ENCODE measurements at places on chromosomes 12 and 14.

DNA sequence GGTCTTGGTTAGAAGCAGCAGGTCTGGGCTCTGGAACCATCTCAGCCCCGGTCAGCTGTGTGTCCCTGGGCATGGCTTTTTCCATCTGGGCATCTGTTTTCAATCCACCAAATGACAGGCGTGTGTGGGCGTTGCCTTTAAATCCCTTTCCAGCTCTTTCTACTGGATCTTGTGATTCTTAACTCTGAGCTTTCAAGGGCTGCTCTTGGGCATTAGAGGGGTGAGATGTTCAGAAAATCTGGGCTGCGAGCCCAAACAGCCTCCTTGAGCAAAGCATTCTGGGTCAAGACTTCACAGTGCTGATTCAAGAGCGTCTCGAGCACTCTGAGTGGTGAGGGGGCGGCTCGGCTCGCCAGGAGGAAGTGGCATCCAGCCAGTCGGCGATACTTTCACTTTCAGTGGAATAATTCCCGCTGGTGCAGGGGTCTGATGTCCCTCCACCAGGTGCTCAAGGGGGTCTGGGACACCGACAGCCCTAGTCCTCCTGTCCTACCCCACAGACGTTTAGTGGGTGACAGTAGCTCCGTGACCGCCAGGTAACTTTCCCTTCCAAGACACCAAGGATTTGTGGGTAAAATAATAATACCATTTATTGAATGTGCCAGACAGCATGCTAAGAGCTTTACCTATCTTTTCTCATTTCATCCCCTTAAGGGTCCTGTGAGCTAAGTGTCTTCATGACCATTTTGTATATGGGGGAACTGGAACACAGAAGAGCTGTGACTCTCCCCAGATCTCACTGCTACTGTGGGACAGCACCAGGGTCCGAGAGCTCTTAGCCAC, 114.0 kb downstream of the PLXNC1 start:
- peak; percentile 69 for DNase-seq

GRCh38 chr12:6200256-6201212, at the start of gene CD9:
Gene CD9 (plus strand): TSS chr12:6200400. CDS start chr12:6200500, 100 bp downstream.
- DNase-seq = no peak

DNA sequence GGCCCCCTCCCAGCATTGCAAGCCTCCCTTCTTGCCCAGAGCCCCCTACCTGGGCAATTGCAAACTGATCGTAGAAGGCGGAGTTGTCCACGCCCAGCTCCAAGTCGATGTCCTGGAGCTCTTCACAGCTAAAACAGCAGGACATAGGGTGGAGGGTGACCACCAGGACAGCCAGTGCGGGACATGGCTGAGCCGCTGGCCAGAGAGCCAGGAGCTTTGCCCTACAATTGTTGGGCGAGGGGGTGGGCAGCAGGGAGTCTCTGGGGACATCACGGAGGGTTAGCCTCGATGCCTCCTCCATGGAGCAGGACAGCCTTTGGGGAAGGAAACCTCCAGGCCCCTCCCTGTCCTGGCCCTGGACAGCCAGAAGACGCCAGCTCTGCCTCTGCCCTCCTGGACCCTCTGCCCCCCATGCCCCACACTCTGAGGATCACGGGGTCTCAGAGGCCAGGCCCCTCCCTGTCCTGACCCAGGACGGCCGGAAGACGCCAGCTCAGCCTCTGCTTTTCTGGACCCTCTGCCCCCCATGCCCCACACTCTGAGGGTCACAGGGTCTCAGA, 9.4 kb downstream of the TMEM179 start:
- DNase-seq = no peak

DNA sequence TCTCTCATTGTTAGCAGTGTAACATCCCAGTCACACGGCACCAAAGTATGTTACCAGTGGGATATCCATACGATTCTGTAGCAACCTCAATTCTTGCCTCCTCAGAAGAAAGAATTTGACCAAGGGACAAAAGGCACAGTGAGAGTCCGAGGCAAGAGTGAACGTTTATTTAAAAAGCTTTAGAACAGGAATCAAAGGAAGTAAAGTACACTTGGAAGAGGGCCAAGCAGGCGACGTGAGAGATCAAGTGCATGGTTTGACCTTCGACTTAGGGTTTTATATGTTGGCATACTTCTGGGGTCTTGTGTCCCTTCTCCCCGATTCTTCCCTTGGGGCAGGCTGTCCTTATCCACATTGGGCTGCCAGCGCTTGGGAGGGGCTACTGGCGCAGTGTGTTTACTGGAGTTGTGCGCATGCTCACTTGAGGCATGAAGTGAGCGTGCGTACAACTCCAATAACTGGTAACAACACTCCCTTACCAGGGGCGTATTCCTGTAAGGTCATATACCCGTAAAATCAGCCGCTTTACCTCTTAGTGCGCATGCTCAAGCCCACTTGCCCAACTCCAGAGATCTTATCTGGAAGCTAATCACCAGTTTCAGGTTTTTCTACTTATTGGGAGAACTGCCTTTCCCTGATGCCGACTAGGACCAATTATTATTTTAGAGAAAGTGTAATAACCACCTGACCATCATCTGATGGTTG, 71.7 kb downstream of the FAR2 start:
- DNase-seq = no peak

GRCh38 chr12:52123487-52124186, 44.1 kb downstream of the SMIM41 start:
- DNase-seq = no peak

- peak; percentile 21 for DNase-seq
Measured at GRCh38 chr12:11651785-11652184, 2.3 kb downstream of the ETV6 start.

GRCh38 chr12:3419558-3419957, 71.4 kb upstream of the PRMT8 start:
- no peak for DNase-seq

DNA sequence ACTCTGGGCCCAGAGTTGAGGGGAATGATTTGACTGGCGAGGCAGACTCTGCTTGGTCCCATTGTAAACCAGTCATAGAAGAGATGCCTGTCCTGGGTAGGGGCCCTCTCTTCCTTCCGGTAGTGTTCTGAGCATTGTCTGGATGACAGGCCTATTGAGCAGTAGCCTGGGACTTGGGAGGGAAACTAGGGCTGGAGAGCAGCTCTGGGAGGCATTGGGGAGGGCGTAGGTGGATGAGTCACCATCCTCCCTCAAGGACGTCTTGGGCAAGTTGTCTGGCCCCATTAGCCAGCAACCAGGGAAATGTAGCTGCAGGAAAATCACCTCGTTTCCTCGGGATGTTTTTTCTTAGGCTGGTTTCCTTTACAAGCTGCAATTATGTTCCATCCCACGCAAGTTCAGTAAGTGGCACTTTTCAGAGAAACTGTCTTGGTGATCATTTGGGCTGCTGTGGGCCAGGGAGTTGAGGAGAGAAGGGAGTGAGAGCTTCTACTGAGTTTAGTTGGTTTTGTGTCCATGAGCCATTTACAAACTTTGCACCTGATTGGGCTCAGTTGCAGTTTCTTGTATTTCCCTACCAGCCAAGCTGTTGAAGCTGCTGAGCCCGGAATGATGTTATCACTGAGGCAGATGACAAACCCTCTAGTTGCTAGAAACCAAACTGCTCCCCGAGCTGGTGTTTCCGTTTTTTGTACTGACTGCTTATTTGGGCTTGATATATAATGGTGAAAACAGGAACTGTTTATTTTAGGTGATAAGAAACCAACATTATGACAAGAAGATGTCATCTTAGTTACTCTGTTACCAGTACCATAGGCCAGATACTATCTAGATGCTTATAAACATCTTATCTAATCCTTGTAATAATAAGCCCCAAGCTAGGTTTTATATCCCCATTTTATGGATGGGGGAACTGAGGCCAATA, 147.6 kb downstream of the CHST11 start:
- DNase-seq = peak; percentile 35

GRCh38 chr12:89528434-89528833, 2.6 kb upstream of the POC1B start:
- DNase-seq = no peak

DNA sequence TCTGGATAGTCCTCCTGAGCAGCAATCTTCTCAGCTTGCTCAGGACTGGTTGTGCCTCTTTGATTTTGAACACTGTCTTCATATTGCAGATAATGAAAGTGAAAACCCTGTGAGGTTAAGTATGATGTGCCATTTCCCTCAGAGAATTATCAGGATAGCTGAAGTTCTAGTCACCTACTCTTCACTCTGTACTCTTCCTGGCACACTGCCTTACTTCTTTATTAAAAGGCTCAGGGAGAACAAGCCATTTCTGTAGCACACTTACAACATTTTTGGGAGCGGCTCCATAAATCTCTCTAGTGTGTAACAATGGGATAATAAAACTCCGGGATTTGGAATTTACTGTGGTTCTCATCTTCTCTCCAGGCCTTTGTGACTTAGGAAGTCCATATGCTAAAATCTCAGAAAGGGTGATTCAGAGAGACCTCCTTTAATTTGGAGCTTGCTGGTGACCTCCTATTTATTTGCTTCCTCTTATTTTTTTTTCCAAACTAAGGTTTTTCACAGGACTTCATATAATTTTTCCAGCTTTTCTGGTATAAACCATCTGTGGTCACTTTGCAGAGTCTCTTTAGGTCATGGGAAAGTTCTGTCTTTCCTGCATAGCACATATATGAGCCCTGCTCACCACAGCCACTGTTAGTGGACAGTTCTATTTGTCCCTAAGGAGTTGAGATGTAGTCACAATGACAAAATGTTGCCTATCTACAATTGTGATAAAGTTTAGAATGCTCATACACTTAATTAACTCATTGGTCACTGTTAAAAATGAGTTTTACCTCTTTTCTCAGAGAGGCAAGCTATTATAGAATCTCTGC, 53.5 kb upstream of the LDHB start:
- DNase-seq = no peak

DNA sequence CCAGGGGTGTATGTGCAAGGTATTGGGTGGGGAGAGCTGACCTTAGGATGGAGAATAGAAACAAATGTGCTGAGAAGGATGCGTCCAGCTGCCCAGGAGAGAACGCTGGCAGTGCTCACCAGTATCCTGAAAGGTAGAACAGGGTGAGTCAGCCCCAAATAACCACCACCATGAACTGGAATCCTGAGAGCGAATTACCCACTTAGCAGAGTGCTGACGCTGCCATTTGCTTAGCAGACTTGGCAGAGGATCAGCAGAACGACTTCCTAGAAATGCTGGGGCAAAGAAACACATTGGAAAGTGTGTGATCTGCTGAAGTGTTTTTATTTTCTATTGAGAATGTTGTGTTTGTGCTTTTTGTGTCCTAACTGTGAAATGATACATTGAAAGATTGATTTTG, 213.6 kb downstream of the ADGRD1 start:
- no peak for DNase-seq

- DNase-seq = no peak
Measured at GRCh38 chr14:104434214-104435076, 145.1 kb upstream of the C14orf180 start.

DNA sequence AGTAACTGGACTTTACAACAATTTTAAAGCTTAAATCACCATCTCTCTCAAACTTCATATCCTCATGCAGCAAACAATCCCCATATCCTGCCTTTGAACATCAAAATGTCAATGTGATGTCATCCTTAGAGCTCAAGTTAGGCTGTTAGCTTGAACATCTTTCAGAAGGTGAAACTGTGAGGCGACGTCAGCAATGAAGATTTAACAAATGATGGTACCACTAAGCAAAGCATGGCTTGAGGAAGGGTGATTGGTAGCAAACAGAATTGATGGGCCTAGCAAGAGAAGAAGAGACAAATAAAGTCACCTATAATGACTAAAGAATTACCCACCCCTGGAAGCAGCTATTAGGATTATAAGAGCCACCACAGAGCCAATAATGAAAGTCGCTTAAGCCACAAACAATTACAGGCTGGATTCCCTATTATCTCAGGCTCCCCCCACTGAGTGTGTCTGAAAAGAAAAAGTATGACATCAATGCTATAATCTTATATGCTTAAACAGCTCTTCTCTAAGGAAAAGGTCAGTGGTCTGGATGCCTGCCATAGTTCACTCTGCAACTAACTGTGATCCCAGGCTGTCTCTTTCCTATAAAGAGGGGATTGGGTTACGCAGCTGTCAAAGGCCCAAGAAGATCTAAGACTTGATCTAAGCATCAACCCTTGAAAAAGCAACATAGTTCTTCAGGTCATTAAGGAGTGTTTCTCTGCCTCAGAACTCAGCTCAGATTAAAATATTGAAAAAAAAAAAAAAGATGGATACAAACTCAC, 18.1 kb downstream of the EGLN3 start:
- no peak for DNase-seq

- DNase-seq = no peak
Measured at GRCh38 chr12:6123258-6123657, 1.2 kb downstream of the VWF start.

GRCh38 chr12:61137677-61138414, 1122.4 kb upstream of the USP15 start:
- DNase-seq = no peak

DNA sequence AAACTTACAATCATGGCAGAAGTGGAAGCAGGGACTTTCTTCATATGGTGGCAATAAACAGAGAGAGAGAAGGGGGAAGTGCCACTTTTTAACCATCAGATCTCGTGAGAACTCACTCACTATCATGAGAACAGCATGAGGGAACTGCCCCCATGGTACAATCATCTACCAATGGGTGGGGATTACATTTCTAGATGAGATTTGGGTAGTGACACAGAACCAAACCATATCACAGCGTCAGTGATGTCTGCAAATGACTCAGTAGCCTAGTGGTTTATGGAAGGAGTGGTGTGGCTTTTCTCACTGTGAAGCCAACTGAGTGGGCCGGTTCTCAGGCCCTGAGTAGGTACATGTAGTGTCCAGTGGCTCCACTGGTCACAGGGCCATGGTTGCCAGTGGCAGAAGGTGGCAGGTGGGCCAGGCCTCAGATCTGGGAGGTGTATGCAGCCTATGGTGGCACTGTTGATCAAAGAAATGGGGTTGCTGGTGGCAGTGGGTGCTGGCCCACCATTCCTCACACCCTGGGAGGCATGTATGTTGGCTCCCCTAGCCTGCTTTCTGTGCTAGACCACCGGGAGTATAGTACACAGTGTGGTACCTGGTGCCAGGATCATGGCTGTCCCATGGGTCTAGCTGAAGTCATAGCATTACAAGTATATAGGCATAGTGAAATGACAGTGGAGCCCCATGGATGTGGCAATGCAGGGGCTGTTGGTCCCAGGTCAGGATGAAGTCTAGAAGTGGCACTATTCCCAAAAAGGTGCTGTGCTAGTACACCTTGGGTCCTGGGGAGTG, 191.9 kb downstream of the NUBPL start:
- no peak for DNase-seq

DNA sequence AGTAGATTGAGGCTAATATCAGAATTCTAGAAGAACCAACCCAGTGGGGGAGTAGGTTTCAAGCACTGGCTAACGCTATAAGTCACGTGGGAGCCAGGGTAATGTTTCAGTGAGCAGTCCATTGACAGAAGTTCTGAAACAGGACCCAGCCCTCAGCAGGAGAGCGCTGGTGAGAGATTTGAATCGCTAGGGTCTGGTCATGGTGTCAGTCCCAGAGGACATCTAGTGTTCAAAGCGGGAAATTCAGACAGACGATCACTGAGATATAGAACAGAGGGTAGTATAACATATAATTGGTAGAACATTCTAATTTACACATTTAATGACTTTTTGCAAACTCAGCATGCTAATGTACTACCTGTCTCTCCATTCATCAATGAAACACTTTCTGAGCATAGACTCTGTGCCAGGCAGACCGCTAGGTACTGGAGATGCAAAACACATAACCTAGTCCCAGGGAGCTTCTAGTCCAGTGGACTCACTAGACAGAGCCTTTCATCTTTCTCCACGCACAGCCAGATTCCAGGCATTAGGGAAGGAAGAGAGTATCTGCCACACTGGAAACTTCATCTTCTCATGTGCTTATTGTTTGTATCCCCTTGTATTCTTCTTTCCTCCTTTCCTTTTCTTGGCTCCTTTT, 35.4 kb upstream of the RNASE3 start:
- peak; percentile 21 for DNase-seq

GRCh38 chr12:113189361-113189760, 3.8 kb downstream of the RITA1 start:
- no peak for DNase-seq

All from T-cell (primary cell).